ENCODE measurements at places on chromosomes 13 and 19. TPM values are rescaled to one million over a fixed set of nuclear protein-coding genes. Genes with fewer than 3 reads are reported as not detected.
A peak's percentile ranks its signal among the peaks of the same experiment; 100 is the strongest.

DNA sequence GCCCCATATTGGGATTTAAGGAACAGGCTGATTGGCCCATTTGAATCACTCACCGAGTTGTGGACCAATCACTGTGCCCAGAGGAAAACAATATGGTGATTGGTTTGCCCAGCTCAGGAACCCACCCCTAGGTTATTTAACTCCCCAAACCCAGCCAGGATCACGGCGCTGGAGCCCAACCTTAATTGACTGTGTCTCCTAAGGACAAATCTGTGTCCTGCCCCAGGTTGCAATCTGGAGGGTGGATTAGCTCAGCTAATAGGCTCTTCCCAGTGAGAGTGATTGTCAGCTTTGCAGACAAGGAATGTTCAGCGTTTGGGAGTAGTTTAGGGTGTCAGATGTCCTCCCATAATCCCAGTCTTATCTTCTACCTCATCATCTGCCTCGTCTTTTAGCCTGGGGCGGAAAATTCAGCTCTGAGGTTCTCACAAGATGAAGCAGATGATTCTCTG lies 3.5 kb upstream of the ZNF358 start:
- DNase-seq = no peak

- no peak for DNase-seq
Measured at GRCh38 chr13:110155072-110155471, 151.9 kb downstream of the COL4A1 start.

DNA sequence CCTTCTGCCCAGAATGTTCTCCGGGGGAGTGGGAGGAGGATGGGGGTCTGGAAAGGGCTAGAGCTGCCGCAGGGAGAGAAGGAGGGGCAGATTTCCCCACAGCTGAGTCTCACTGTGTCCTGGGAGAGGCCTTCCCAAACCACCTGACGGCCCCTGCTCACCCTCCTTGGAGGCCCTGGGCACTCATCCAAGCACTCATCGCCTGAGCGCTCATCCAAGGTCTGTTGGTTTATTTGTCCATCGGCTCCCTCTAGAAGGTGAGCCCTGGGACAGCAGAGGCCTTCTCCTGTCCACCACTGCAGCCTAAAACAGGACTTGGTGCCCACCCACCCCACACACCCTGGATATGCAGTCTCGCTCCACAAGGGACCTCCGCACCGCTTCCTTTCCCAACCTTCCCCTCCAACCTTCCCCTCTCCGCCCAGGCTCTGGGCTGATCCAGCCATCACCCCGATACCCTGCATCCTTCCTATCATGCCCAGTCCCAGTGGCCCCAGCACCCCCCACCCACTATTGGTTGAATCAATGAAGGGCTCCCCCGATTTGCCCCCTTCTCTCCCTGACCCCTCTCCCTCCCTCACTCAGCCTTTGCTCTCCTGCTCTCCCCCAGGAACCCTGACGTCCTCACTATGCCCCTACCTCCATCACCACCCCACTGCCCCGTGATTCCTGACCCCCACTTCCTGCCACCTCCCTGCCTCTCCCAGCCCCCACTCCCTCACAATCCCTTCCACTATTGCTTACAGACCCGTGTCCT lies 1.7 kb downstream of the UBXN6 start:
- no peak for DNase-seq

CEBPA gene
- polyA plus RNA-seq = 1.2 TPM

DNA sequence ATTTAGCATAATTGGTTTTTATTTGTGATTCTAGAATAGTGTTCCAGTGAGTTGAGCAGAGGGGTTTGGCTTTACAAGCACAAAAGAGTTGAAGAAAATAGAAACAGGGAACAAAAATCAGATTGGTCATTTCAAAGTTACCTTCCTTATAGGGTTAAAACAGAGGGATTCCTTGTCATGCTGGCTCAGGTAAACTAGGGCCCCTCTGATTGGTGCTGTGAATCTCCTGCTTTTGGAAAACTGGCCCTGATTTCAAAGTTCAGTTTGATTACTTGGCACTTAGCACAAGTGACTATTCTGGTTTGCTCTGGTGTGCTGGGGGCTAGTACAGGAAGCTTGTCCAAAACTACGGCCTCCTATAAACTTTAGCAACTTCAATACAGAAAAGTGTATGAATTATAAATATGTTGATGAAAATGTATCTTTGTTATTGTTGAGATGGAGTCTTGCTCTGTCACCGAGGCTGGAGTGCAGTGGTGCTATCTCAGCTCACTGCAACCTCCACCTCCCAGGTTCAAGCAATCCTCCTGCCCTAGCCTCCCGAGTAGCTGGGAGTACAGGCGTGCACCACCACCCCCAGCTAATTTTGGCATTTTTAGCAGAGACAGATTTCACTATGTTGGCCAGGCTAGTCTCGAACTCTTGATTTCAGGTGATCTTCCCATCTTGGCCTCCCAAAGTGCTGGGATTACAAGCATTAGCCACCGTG lies 1.9 kb upstream of the MRPS31 start:
- DNase-seq = no peak

DNA sequence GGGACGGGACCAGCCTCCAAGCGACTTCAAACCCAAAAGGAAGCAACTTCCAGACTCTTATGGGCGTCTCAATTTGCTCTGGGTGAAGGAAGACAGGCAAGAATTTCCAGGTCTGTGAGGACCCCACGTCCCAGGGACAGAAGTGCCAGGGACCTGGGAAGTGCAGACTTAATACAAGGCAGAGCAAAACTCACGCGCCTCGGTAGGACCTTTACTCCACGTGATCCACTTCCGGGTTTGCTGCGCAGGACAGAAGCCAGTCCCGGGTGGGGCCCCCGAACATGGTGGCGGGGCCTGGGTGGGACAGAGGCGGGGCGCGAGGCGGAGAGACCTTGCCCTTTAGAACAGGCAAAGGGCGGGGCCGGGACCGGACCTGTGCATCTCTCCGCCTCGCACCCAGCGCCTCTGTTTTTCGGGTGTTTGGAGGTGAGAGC lies 9.3 kb downstream of the ZNF611 start:
- no peak for DNase-seq

TUBA3C gene
- not detected for polyA plus RNA-seq

- DNase-seq = no peak
Measured at GRCh38 chr13:50677687-50678463, 165.6 kb downstream of the DLEU7 start.

- no peak for DNase-seq
Measured at GRCh38 chr19:49981603-49982593, 20.9 kb upstream of the SIGLEC11 start.

DNA sequence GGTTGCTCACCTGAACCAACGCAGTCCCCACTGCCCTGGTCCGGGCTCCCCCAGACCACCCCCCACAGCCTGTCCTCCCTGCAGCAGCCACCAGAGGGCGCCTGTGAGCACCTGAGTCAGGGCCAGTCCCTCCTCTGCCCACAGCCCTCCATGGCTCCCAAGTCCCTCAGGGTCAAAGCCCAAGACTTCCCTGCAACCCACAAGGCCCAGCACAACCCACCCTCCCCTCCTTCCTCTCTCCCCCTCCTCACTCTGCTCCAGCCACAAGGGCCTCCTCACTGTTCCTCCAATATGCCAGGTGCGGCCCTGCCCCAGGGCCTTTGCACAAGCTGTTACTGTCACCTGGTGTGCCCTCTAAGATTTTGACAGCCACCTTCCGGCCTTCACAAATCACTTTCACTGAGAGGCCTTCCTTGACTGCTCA lies 10.9 kb downstream of the GNA15 start:
- peak; percentile 49 for DNase-seq

GRCh38 chr13:100394005-100394695 lies 194.4 kb downstream of the GGACT start:
- DNase-seq = peak; percentile 73

USHBP1 gene
- not detected for polyA plus RNA-seq

DNA sequence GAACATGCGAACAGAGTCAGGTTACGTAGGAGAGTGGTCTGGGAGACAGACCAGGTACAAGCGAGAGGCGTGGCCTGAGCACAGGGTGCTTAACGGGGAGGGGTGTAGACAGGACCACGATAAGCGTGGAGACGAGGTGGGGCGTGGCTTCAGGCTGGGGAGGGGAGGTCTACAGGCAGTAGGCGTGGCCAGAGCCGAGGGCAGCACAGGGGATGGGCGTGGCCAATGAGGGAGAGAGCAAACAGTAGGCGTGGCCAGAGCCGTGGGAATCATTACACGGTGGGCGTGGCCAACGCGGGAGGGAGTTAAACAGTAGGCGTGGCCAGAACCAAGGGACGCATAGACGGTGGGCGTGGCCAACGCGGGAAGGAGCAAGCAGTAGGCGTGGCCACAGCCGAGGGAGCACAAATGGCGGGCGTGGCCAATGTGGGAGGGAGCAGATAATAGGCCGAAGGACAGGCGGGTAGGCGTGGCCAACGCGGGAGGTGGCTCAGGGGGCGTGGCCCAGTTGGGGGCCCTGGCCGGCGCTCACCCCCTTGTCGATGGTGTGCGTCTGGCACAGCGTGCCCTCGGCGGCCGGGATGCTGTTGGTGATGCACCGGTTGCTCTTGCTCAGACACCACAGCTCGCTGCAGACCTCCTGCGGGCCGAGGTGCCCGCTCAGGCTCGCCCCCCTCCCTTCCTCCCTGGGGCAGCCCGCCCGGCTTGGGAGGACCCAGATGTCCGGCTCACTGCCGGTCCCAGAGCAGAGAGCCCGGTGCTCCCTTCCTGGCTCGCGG lies 15.2 kb upstream of the MYO1F start:
- peak; percentile 91 for DNase-seq

GRCh38 chr13:60143775-60144174 lies 20.0 kb downstream of the DIAPH3 start:
- no peak for DNase-seq

- DNase-seq = no peak
Measured at GRCh38 chr19:50554212-50554611, 14.0 kb downstream of the LRRC4B start.

PSG7 gene
- not detected for polyA plus RNA-seq
